ENCODE measurements at places on chromosomes 4 and X.

DNA sequence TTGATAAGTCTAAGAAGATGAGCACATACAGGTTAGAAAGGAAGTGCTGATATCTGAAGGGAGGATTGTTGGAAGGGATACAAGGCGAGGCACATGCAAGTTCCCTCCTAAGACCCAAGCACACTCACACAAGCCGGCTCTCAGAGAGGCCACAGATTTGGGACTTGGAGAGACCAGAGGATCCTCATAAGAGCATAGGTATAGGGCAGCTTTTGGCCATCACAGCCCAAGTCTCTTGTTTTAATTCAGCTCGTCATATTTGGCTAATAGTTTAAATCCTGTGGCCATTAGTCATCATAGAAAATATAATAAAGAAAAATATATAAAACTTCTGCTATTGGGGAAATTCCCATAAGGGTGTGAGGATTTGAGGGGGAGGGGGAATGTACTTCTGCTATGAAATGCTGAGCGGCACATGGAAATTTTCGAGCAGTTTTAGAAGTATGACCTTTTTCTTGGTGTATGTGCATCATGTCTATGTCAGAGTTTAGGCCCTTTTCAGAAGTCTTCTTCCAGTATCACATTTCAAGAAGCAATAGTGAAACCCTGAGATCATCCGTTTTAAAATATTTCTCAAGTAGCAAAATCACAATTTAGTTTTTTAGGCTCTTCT is 97.7 kb downstream of the NFKB1 start:
- DNase-seq: no peak

DNA sequence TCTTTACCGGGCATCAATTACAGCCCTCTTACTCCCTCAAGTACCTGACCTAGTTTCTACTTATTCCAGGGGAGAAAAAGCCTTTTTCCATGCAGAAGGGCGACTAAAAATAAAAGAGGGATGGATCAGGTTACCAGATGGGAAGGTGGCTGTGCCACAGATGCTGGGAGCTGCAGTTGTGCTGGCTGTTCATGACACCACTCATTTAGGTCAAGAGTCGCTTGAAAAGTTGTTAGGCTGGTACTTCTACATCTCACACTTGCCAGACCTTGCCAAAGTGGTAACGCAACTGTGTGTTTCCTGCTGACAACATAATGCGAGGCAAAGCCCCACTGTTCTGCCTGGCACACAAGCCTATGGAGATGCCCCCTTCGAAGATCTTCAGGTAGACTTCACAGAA is 148.4 kb upstream of the FGF16 start:
- no peak for DNase-seq

DNA sequence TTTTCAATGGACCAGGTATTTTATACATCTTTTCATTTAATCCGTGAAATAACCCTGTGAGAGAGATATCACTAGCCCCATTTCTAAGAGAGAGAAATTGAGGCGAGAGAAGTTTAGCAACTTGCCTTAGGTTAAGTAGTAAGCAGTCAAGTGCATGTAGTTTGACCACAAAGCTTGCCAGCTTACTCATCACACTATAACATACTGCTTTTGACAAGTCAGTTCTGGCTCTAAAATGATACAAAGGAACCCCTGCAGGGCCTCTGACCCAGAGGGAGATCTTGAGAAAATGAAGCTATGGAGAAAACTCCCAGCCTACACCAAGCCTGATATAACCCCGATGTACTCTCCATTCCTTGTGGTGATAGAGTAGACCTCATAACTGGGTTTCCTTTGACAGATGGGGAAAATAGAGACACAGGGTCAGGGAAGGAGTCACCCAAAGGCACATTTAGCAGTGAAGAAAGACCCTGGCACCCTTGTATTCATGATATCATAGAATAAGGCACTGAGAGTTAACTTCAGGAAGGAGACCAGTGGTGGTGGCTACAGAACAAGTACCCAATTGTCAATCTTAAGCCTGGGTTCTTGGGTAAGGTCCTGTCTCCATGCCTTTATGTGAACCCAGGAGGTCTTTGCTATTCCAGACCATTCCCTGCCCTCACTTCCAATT is 60.2 kb upstream of the MSN start:
- DNase-seq: no peak

GRCh38 chrX:118493016-118493415 is 2.6 kb upstream of the DOCK11 start:
- DNase-seq: no peak

- DNase-seq: peak; percentile 44
Measured at GRCh38 chr4:85607624-85608023, 132.7 kb downstream of the ARHGAP24 start.

- DNase-seq: no peak
Measured at GRCh38 chr4:133802359-133803140, 399.0 kb downstream of the PABPC4L start.

GRCh38 chrX:6738518-6739470 is 203.9 kb upstream of the VCX3A start:
- peak; percentile 88 for DNase-seq

DNA sequence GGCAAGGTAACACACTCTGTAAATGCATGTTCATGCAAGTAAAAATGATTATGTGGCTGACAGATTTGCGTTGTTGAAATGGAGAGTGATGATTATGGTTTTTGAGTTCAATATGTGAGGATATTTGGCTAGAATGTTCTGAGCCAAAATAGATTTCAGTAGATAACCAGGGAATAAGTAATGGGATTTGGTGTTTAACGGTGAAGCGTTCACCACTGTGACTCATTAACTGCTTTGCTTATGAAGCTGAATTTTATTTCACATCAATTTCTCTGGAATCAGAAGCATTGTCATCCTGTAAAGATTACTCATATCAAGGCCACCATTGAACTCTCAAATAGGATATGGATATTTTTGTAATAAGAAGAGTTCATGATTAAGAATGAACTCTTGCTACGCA is 11.7 kb downstream of the AFP start:
- DNase-seq: no peak

- no peak for DNase-seq
Measured at GRCh38 chrX:39299615-39300014, 498.4 kb downstream of the MID1IP1 start.

GRCh38 chr4:111991163-111991562 is 154.1 kb upstream of the FAM241A start:
- DNase-seq: peak; percentile 10

DNA sequence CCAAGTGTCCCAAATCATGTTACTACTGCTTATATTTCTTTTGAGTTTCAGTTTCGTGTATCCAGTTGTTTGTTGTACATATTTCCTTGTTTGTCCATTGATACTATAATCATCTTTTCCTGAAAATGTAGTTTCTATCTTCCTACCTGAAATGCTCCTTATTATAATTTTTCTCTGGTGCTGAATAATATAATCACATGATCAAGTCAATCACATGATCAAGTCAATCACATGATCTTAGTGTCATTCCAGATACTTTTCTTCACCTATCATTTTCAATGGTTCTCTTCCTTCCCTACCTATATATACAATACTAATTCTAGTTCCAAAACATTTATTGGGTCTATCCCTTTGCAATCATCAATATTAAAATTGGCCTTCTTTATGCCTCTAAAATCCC is 2058.8 kb downstream of the PCDH7 start:
- DNase-seq: no peak

- no peak for DNase-seq
Measured at GRCh38 chr4:5292101-5292500, 240.8 kb downstream of the STK32B start.

GRCh38 chr4:2948895-2949781 is 14.1 kb downstream of the NOP14 start:
- peak; percentile 31 for DNase-seq

DNA sequence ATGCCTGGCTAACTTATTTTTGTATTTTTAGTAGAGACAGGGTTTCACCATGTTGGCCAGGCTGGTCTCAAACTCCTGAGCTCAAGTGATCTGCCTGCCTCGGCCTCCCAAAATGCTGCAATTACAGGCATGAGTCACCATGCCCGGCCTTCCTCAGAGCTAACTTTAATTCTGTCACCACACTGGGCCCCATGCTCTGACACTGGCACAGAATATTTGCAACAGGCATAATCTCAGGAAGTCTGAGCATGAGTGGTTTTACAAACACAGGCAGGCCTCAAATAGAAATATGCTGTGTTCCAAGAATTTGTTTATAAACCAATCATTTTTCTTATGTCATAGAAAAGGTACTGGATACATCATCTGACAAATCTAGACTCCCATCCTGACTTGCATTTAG is 32.7 kb upstream of the FAM9C start:
- peak; percentile 32 for DNase-seq

DNA sequence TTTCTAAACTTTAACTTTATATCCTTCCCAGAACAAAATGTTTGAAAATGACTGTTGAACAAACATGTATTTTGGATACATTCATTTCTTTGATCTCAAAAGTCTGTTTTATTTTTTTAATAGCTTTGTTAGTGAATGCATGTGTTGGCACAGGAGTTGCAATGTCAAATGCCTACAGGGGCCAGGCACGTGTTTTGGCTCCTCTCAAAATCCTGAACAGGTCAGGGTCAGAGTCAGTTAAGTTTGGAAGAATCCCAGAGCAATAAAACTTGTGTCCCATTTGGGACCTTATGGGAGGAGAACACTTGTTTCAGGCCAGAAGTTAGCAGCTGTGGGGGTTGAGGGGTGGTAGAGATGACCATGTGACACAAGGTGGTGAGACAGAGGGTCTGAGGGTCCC is 29.0 kb upstream of the CCDC110 start:
- DNase-seq: no peak

DNA sequence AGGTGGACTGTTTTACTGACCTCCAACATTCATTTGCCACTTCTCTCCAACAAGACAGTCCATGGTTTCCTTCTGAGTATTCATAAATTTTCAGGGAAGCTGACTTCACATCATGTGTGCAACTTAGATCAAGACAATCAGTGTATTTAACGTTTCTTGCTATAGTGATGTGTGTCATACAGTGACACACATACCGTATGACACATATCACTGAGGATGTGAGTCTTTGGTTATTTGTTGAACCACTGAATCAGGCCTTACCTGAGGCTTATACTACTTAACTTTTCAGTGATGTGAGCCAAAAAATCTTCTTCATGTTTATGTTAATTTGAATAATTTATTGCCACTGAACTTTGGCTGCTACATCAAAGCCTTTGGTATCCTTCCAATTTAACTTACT is 166.8 kb downstream of the BMPR1B start:
- DNase-seq: no peak

- peak; percentile 23 for DNase-seq
Measured at GRCh38 chrX:129726307-129727111, 12.3 kb upstream of the XPNPEP2 start.

GRCh38 chrX:148854306-148854705 is 353.9 kb downstream of the AFF2 start:
- DNase-seq: no peak

DNA sequence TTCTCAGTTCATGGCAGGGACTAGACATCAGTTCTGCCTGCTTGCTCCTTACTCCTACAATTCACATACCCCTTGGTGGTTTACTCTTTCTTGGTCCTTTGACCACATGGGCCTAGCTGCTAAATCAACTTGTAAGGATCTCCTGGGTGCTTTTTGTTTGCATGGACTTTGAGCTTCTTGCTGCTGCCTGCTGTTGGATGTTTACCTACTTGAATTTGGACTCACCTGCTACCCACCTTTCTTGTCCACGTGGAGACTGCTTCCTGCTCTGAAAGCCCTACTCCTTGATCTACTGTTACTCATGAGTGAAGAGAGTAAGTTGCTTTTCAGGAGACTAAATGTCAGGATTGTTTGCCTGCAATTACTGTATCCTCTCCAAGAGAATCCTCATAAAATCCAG is 15.2 kb upstream of the ARHGAP24 start:
- no peak for DNase-seq

DNA sequence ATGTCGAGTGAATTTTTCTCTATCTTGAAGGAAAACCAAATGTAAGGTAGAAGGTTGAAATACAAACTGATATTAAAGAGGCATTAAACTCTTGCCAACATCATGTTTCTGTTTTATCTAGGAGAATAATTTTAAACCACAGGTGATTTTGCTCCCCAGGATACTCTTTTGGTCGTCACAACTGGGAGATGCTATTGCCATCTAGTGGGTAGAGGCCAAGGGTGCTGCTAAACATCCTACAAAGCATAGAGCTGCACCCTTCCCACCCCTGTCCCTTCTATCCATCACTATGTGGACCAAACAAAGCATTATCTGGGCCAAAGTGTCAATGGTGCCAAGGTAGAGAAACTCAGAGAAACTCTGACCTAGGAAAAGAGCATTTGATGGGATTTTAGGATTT is 154.6 kb upstream of the MAGEB2 start:
- DNase-seq: no peak

GRCh38 chr4:40710484-40711254 is 39.1 kb upstream of the NSUN7 start:
- no peak for DNase-seq

- DNase-seq: no peak
Measured at GRCh38 chrX:3674881-3675280, 38.6 kb downstream of the PRKX start.

GRCh38 chrX:136639506-136640176 is 8.3 kb upstream of the CD40LG start:
- no peak for DNase-seq

DNA sequence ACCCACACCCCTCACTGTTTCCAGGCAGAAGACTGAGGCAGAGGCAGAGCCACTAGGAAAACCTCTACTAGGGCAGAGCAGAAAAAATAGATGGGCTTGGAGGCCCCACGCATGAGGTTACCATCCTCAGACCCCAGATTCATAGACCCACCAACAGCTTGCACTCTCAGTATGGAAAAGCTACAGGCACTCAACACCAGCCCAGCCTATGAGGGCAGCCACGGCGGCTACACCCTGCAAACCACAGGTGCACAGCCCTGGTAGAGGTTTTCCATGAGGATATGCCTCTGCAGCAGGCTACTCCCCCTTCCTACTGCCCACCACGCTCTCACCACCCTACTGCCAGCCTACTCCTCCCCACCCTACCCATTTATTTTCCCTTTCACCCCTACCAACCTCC is 235.1 kb downstream of the CWH43 start:
- no peak for DNase-seq

- DNase-seq: peak; percentile 77
Measured at GRCh38 chr4:185213877-185214276, 4.5 kb downstream of the SNX25 start.

GRCh38 chr4:8848507-8849265 is 23.0 kb downstream of the HMX1 start:
- no peak for DNase-seq

- no peak for DNase-seq
Measured at GRCh38 chr4:8778291-8778690, 93.3 kb downstream of the HMX1 start.

GRCh38 chrX:22689290-22689689 is 310.5 kb upstream of the DDX53 start:
- DNase-seq: no peak

DNA sequence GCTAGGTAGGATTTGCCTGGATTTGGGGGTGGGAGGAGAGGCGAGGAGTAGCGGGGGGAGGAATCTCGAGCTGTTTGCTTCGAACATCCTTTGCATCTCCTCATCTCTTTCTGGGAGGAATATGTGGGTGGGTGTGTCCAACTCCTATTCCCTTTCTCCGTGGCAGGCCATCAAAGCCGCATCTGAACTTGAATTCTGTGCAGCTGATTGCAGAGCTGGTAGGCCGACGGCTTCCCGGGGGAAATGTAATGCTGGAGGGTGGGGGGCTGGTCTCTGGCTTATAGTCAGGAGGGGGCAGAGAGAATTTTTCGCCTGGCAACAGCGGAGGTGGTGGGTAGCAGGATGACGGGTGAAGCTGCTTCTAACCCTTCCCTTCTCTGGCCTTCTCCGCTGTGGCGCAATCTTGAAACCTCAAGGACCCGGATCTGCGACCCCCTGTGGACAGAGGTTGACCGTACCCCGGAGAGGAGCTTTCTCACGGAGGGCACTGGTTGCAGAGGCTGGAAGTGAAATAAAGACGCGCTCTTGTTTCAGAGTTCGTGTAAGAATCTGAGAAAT is 628 bp downstream of the ZCCHC12 start:
- DNase-seq: no peak

- no peak for DNase-seq
Measured at GRCh38 chr4:104344342-104344980, 150.2 kb downstream of the CXXC4 start.
